Upper lobe of left lung (tissue), 6 donors: ENCODE measurements at places on chromosomes 13 and 19. TPM values are rescaled to one million over a fixed set of nuclear protein-coding genes. Genes with fewer than 3 reads are reported as not detected.

GRCh38 chr13:107765724-107766401, 449.5 kb downstream of the LIG4 start:
- no peak for DNase-seq
- H3K27ac ChIP-seq = no peak overlapping the region
- no peaks in the 10 kb centered on the region for H3K36me3 ChIP-seq
- no peaks in the 10 kb centered on the region for H3K27me3 ChIP-seq
- H3K4me1 ChIP-seq = no peaks in the 10 kb centered on the region

DNA sequence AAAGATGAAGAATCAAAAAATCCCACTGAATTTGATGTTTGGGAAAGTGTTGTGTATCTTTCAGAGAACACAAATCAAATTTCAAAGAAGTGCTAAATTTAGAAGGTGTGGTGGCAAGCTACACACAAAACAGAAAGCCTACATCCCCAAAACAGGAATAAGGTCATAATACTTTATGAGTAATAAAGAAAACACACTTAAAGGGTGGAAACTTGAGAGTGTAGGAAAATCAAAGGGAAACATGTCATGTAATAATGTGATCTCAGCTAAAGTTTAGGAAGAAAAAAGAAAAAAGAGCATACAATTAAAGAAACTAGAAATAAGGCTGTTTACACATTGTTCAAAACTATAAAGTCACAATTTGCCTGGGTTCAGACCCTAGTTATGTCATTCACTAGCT, 668.7 kb downstream of the PCDH17 start:
- no peak overlapping the region for H3K4me3 ChIP-seq
- H3K27ac ChIP-seq = no peak overlapping the region
- H3K36me3 ChIP-seq = no peaks in the 10 kb centered on the region
- H3K4me1 ChIP-seq = no peaks in the 10 kb centered on the region
- no peaks in the 10 kb centered on the region for H3K27me3 ChIP-seq
- DNase-seq = no peak

Gene GPR12
- not detected for total RNA-seq

Gene IGFL2
- total RNA-seq = not detected

DNA sequence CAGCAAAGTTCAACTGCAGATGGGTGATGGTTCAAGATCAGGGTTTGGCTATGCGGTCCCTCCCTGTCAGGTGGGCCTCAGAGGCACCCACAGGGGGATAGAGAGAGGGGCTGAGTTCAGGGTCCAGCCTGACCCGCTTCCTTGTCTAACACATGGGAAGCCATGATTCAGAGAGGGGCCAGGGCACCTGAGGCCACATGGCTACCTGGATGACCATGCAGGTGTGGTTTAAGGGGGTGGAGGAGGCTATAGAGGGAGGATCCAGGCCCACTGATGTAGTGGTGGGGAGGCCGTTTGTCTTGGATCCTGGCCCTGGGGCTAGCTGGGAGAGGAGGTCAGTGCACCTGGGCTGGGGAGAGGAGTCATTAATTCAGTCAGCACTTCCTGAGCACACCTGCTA, 56.7 kb downstream of the ZNF536 start:
- no peak overlapping the region for H3K27ac ChIP-seq
- no peak overlapping the region for H3K4me3 ChIP-seq
- H3K27me3 ChIP-seq = no peaks in the 10 kb centered on the region

Gene RASL11A
- total RNA-seq = 14.8 TPM
